Posterior vena cava (tissue), 2 donors: ENCODE measurements at places on chromosomes 2 and 18. TPM values are rescaled to one million over a fixed set of nuclear protein-coding genes. Genes with fewer than 3 reads are reported as not detected.

- DNase-seq = no peak
Observed at GRCh38 chr2:14340703-14341102, 291.8 kb upstream of the LRATD1 start.

GRCh38 chr2:177174486-177174885 is 38.1 kb upstream of the HNRNPA3 start:
- DNase-seq = no peak

- DNase-seq = no peak
Observed at GRCh38 chr2:138730497-138731030, 49.6 kb downstream of the NXPH2 start.

- no peak for DNase-seq
Observed at GRCh38 chr2:104616856-104617255, 237.1 kb upstream of the POU3F3 start.

Gene CDC42EP3
- 95.3 TPM for total RNA-seq
